ENCODE measurements at places on chromosomes 11 and 22.

DNA sequence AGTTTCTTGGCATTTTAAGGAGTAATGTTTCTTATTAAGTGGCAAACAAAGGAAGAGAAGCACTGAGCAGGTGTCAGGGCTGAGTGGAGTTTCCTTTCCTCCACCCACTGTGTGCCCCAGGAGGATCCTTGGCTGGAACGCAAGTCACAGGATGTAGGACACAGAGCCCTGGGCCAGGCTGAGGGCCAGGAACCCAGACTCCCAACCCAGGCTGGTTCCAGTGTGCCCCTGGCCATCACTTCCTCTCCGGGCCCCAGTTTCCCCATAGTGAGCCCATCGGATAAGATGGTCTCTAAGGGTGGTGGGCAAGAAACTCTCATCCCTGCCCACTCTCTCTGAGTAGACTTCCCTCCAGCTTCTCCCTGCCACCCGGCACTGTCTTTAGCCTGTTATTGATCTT lies 45.3 kb downstream of the LMO1 start:
- no peak for DNase-seq

GRCh38 chr11:126968915-126969314 lies 31.7 kb downstream of the KIRREL3 start:
- DNase-seq, result peak; percentile 8

- DNase-seq, result no peak
These were observed 683.3 kb downstream of the LUZP2 start for GRCh38 chr11:25180187-25180586.

DNA sequence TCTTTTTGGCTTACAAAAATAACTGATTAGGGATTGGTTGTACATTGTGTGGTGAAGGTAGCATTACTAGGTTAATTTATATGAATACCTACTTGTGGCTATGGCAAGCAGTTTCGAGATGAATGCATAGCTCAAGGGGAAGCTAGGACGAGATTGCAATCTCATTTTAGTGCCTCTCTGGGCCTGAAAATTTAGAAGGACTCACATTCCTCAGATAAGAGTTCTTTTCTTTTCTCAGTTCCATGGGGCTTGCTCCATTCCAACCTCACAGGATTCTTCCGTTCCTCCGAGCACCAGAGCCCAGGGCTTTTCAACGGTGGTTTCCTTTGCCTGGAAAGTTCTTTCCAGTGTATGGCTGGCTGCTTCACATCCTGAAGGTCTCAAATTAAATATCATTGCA lies 82.1 kb downstream of the CECR2 start:
- no peak for DNase-seq

DNA sequence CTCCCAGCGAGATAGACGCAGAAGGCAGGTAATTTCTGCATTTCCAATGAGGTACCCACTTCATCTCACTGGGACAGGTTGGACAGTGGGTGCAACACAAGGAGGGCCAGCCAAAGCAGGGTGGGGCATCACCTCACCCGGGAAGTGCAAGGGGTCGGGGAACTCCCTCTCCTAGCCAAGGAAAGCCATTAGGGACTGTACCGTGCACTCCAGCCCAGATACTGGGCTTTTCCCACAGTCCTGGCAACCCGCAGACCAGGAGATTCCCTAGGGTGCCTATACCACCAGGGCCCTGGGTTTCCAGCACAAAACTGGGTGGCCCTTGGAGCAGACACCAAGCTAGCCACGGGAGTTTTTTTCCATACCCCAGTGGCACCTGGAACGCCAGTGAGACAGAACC lies 17.2 kb downstream of the TRPC6 start:
- DNase-seq, result no peak

DNA sequence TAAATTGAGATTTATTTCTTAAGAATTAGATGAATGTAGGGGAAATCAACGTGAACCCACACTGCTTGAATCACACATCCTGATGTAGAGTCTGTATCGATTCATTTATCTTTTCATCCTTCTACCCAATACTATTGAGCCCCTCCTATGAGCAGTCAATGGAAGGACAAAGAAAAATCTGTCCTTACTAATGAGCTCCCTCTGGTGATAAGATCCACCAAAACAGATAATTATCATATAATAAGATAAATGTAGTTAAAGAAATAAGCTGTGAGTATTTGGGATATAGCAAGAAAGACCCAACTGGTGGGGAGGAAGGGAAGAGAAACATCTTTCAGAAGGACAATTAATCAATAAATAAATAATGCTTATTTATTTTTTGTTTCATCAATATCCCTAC lies 385.1 kb upstream of the CCDC90B start:
- no peak for DNase-seq

DNA sequence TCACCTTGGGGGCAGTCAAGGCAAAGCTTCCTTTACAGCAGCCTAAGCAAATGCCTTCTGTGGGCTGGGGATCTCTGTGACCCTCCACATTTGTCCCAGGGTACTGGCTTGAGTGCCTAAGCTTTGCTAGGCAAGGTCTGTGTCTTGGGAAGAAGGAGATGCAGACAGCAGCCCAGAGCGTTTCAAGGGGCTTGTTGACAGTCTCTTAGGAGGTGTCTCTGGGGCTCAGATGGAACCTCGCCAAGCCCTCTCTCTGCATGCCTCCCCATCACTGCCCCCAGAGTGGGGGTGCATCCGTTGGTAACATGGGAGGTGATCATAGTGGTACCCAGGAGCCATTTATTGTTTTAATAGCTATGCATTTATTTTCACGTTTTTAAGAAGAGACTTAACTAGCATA lies 29.1 kb upstream of the TMPRSS4 start:
- DNase-seq, result no peak

GRCh38 chr11:91967026-91967690 lies 257.5 kb upstream of the FAT3 start:
- DNase-seq, result no peak

- DNase-seq, result no peak
These were observed 85.6 kb upstream of the EED start for GRCh38 chr11:86158704-86159580.

DNA sequence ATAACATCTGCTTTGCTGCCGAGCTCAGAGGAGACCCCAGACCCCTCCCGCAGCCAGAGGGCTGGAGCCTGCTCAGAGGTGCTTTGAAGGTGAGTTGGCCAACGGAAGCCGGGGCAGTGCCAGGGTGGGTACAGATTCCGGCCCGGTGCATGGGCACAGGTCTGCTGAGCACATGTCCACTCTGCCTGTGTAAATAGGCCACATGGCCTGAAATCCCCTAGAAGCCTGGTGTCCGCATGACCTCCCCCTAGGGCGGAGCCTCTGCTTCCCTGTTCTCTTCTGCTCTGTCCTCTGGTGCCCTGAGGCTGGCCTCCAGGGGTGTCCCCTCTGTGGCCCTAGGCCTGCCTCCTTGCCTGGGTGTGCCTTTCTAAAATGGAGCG lies 19.6 kb upstream of the TXNRD2 start:
- no peak for DNase-seq

- DNase-seq, result no peak
These were observed 7.3 kb upstream of the CD5 start for GRCh38 chr11:61095021-61095420.

DNA sequence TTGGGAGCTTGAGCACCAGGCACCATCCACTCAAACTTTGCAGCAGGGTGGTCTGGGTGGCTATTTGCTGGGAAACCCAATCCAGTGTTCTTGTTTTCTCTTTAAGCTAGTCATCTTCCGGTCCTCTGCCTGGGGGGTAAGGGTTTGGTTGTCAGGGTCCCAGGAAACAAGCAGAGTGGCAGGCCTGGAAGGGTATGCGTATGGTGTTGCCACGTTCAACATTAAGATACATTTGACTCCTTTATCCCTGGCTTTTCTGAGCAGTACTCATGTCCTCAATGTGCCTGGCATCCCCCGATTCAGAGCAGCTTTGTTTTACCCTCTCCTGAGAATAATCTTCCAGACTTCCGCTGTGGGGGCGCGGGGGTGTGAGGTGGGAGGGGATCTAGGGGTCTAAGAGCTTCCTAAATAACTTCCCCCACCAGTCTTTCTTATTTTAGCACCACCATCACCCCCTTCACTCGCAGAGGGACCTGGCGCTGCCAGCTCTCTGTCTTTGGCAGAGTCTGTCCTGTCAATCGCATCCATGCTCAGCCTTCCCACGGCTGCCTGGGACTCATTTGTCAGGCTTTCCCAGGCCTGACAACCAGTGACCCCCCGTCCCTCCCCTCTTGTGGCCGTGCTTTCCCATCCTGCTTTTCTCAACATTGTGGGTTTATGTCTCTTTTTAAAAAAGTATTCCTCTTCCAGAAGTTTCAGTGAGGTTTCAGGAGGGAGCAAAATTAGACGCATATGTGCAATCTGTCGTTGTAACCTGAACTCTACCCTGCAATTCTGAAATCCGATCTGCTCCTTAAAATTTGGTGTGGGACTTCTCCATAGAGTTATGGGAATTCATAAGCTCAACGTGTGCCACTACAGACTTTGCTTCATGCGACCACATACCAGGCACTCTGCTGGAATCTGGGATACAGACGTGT lies 27.0 kb upstream of the RBFOX2 start:
- no peak for DNase-seq

DNA sequence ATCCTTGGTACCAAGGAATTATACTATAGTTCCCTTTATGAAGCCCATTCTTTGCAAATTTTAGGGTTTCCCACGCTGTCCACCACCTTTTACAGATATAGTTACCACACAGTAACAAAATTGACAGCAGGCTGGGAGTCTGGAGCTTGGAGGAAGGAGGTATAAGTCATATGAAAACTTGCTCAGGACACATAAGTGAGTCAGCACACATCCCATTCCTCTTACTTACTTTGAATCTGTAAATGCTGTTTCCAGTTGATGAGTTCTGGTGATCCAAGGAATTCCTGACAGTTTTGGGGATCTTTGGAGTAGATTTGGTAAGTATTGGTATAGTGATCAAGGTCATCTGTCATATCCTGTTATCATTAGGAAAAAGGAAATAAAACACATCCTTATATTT lies 19.2 kb downstream of the GLYAT start:
- no peak for DNase-seq

- no peak for DNase-seq
These were observed 8.9 kb downstream of the MTMR2 start for GRCh38 chr11:95915051-95915450.

- no peak for DNase-seq
These were observed 5.7 kb downstream of the DIXDC1 start for GRCh38 chr11:111942829-111943228.

- no peak for DNase-seq
These were observed 393.8 kb upstream of the SYN3 start for GRCh38 chr22:33451866-33452469.

DNA sequence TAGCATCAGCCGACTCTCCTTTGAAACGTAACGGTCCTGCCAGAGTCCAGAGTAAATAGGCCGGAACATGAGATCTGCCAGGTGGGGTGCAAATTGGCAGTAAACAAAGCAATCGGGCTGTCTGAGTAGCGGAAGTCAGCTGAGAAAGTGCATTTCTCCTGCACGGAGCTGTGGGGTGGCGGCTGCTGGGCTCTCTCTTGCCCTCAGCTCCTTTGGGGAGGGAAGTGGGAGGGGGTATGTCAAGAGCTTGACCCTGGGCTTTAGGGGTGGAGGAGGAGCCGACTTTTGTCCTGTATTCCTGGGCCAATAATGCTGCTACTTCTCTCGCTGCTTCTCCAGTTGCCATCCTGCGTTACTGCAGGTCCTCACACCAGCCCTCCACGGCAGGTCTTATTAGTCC lies 11.6 kb downstream of the GRIK4 start:
- peak; percentile 19 for DNase-seq

GRCh38 chr22:49667236-49667635 lies 160.4 kb downstream of the BRD1 start:
- DNase-seq, result no peak

DNA sequence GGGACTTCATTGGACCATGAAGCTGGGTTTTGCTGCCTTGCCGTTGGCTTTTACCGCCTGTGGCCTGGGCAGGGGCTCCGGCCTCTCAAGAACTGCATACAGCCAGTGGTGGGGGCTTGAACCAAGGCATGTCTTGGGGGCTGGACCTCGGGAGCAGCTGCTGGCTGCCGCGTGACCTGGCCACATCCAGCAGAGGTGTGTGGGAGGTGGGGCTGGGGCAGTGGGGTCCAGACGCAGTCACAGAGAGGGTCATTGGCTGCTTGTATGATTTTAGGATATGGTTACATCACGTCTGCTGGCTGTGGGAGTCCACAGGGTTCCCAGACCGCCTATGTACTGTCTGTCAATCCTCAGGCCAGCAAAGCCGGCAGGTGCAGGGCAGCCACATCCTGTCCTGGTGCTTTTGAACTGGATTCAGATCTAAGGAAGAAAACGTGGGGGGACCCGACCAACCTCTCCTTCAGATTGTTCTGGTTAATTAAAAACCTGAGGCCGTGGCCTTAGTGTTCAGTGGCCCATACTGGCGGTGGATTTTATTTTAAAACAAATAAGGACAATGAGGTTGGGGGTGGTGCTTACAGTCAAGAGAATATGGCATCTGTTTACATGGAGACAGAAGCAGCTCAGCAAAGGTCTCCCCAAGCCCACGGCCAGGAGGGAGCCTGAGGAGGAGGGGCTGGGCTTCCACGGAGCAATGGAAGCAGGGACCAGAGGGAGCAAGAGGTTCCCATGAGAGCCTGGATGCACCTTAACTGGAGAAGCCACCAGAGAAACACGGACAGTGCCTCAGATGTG lies 426.0 kb downstream of the TBC1D22A start:
- DNase-seq, result peak; percentile 11

- no peak for DNase-seq
These were observed 19.1 kb upstream of the TEF start for GRCh38 chr22:41362615-41363014.

GRCh38 chr11:16096336-16096735 lies 260.0 kb downstream of the SOX6 start:
- no peak for DNase-seq

GRCh38 chr22:19876314-19876940 lies 21.8 kb upstream of the GNB1L start:
- no peak for DNase-seq

- no peak for DNase-seq
These were observed 54.6 kb downstream of the SLC36A4 start for GRCh38 chr11:93143186-93143585.

DNA sequence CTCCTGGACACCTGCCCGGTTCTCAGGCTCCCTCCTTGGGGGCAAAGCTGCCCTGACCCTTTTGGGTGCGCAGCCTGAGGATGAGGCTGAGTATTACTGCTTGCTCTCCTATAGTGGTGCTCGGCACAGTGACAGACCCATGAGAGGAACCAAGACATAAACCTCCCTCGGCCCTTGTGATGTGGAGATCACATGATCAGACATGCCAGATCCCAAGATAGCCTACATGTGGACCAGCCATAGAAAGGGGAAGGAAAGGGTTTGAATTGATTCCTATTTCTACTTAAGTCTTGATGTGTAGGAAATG lies 125.3 kb downstream of the VPREB1 start:
- no peak for DNase-seq

DNA sequence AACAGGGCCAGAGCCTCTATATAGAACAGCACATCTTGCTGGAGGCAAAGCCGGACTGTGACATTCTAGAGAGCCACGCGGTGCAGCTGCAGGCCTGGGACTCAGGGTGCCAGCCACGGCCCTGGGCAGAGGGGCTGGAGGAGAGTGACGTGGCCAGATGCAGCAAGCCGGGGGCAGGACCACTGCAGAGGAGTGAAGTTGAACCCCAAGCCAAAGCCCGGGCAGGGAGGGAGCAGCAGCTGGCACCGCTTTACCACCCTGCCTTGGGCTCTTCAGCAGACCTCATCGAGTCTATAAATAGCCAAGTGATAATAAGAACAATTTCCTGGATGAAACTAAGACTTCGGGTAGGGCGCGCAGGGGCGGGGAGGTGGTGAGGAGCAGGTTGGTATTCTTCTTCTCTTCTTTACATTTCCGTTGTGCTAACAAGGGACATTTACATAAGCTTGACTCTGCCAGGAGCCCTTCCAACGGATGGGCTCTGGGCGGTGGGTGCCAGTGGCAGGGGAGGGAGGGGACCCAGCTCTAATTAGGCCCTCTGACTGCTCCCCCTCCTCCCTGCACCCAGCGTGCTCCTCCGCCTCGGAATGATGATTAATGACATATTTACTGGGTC lies 110.2 kb downstream of the ST3GAL4 start:
- DNase-seq, result peak; percentile 12

All from NCI-H146 (cell line).